ENCODE measurements at places on chromosomes 1 and 21. TPM values are rescaled to one million over a fixed set of nuclear protein-coding genes. Genes with fewer than 3 reads are reported as not detected.

OR2T29 gene
- not detected for total RNA-seq

GRCh38 chr1:37073854-37074379 lies 39.6 kb upstream of the GRIK3 start:
- peaks cover 43% of the 10 kb centered on the region for H3K27me3 ChIP-seq
- no peak for DNase-seq
- H3K4me1 ChIP-seq, result no peaks in the 10 kb centered on the region
- H3K4me3 ChIP-seq, result no peak overlapping the region
- no peaks in the 10 kb centered on the region for H3K36me3 ChIP-seq

LCE1D gene
- total RNA-seq, result not detected

NVL gene
- 49.3 TPM for total RNA-seq

AKNAD1 gene
- 0.87 TPM for total RNA-seq

- no peaks in the 10 kb centered on the region for H3K27me3 ChIP-seq
- H3K36me3 ChIP-seq, result no peaks in the 10 kb centered on the region
- H3K4me3 ChIP-seq, result no peak overlapping the region
Observed at GRCh38 chr1:110155878-110156522, 5.7 kb downstream of the SLC6A17 start.

DNA sequence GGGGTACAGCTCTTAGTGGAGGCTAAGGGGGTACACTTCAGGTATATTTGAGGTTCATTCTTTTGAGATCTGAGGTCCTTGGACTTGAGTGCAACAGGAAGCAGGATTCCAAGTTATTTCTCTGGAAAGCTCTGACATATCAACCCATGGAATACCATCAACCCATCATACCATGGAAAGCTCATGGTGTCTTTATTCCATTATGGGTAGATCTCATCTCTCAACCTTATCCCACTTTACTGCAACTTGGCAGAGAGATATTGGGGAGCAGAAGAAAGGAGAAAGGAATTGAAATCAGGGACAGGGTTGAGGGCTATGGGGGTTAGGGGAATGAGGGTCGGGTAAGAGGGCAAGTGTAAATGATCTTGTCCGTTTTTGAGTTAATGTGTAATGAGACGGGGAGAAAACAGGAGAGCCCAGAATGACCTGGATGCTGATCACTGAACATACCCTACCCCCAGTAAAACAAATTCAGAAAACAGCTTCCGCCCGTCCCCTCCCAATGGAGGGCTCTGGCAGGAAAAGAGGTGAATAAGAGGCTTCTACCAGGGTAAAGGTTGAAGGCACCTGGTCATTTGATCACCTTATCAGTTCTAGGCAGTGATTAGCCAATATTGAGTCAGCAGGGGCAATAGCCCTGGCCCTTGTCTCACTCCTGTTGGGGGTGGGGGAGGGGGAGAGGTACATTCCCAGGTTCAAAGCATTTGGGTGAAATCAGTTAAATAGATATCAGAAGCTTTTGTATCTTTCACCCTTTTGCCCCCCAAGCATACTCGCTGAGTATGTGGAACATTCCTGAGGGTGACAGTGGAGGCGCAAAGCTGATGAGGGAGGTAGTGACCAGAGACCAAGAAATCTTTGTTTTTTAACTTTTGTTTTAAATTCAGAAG lies 622 bp upstream of the APOA2 start:
- H3K27ac ChIP-seq, result no peak overlapping the region
- DNase-seq, result no peak
- H3K4me3 ChIP-seq, result no peak overlapping the region
- no peaks in the 10 kb centered on the region for H3K36me3 ChIP-seq
- peaks cover 8% of the 10 kb centered on the region for H3K4me1 ChIP-seq
- no peaks in the 10 kb centered on the region for H3K27me3 ChIP-seq

GJA8 gene
- total RNA-seq, result not detected

DNA sequence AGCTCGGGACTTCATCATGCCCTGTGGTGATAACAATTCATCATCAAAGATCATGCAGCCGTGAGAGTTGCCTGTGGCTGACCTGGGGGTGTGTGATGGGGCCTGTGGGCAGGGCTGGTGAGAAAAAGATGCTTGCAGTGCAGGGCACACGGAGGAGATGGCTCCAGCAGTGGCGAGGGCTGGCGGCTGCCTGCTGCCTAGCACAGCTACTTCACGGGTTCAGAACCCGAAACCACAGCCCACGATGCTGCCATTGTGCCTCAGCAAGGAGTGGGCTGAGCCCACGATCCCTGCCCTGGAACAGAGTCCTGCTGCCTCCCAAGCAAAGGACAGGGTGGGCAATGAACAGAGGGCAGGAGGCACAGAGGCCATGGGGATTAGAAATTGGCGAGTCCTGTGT lies 631 bp upstream of the KRTAP10-9 start:
- no peak overlapping the region for H3K4me3 ChIP-seq
- H3K36me3 ChIP-seq, result no peaks in the 10 kb centered on the region
- H3K27me3 ChIP-seq, result no peaks in the 10 kb centered on the region
- no peaks in the 10 kb centered on the region for H3K4me1 ChIP-seq
- no peak overlapping the region for H3K27ac ChIP-seq

DNA sequence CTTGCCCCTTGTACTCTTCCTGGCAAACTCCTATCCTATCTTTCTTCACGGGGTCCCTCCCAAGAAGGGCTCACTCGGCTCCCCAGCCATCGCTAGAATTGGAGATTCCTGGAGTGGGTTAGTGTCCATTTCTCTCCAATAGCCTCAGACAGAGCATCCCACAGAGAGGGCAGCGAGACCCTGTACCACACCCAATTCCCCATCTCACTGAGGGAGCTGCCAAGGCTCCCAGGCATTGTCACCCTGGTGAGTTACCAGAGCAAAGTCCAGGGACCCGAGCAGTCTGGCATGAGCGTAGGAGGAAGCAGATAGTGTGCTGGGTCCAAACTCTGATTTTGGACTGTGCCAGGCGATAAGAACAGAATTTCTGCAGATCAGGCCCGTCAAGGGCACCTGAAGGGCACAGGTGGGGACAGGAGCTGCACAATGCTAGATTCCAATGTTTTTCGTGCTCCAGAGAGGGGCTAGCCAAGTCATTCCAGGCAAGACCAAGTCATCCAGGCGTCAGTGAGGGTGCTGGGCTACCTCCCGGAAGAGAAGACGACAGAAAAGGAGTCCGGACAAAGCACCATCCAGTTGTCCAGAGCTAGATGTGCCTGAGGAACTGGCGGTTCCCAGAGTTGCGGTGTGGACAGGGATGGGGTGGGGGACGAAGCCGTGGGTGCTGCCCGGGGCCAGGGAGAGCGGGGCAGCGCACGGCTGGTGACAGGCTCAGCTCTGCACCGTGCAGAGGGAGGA lies 15.3 kb downstream of the AKR7A3 start:
- no peak overlapping the region for H3K4me3 ChIP-seq
- no peak for DNase-seq
- no peaks in the 10 kb centered on the region for H3K36me3 ChIP-seq
- H3K27me3 ChIP-seq, result no peaks in the 10 kb centered on the region
- H3K4me1 ChIP-seq, result no peaks in the 10 kb centered on the region

CELA3A gene
- total RNA-seq, result not detected

- peaks cover 25% of the 10 kb centered on the region for H3K4me1 ChIP-seq
- peak overlapping the region; percentile 57 for H3K4me3 ChIP-seq
- H3K27me3 ChIP-seq, result no peaks in the 10 kb centered on the region
- no peaks in the 10 kb centered on the region for H3K36me3 ChIP-seq
- peak; percentile 81 for DNase-seq
Observed at GRCh38 chr1:234962340-234962989, 166.2 kb downstream of the TOMM20 start.

GRCh38 chr1:106700211-106700610 lies 356.3 kb upstream of the PRMT6 start:
- DNase-seq, result no peak
- H3K27me3 ChIP-seq, result no peaks in the 10 kb centered on the region
- no peak overlapping the region for H3K27ac ChIP-seq
- H3K4me1 ChIP-seq, result no peaks in the 10 kb centered on the region

DNA sequence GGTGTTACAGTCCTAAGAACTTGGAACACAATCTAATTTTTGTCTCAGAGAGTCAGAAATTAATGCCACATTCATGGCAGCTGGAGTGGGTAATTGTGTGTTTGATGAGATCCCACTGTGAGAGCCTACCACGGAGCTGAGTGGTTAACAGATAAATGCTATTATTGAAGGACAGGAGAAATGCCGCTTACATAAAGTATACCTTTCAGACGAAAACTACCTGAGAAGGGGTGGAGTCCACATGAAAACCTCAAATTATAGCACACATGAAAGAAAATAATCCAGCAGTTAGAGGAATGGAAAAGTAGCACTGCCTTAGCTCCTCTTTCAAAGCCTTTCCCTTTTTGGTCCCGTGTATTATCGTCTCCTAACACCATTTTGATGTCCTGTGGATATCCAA lies 133.0 kb downstream of the BACH1 start:
- no peak overlapping the region for H3K27ac ChIP-seq
- no peaks in the 10 kb centered on the region for H3K27me3 ChIP-seq
- no peaks in the 10 kb centered on the region for H3K4me1 ChIP-seq
- no peak for DNase-seq
- no peak overlapping the region for H3K4me3 ChIP-seq

TIAM1 gene
- 6.0 TPM for total RNA-seq

CDK18 gene
- total RNA-seq, result 2.1 TPM

All from SJCRH30 (cell line).